ENCODE measurements at places on chromosomes 2 and 18.

- no peak for DNase-seq
Observed at GRCh38 chr2:39094717-39095363, 26.0 kb downstream of the SOS1 start.

- DNase-seq: no peak
Observed at GRCh38 chr2:237863689-237864443, 4.4 kb downstream of the RAMP1 start.

GRCh38 chr2:120898496-120898895, 162.8 kb downstream of the GLI2 start:
- DNase-seq: no peak

GRCh38 chr2:180314086-180314485, 307.0 kb upstream of the CWC22 start:
- no peak for DNase-seq

DNA sequence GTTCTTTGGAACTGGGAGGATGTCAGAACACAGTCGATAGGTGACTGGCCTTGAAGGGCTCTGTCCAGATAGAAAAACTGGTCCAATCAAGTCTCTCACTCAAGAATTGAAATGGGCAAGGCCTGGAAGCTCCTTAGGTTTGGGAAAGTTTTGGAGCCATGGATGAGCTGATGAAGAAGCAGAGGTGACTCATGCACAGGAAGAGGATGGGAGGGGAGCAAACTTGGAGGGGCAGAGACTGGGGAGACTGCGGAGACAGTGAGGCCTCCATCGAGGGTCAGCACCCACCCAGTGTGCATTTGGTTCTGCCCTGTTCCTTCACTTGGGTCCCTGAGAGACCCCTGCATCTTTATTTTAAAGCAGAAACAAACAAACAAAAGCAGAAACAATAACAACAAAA, 41.1 kb downstream of the SOWAHC start:
- DNase-seq: no peak

DNA sequence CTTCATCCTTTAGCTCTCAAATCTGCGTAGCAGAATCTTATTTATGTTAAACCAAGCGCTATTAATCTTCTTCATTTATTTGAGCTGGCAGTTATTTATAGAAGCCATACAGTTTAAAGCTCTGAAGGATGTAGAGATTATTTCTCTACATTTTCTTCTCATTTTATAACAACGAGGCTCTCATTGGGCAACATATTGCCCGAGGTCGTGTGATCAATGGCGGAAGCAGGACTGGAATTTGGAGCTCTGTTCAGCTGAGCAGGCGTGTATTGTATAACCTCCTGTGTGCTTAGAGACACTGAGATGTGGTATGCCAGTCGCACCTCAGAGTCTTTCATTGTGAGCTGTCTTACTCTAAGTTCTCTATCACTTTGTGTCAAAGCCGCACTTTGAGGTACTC, 17.5 kb upstream of the DRC1 start:
- DNase-seq: no peak

GRCh38 chr2:144946263-144946662, 426.3 kb upstream of the ZEB2 start:
- DNase-seq: no peak

DNA sequence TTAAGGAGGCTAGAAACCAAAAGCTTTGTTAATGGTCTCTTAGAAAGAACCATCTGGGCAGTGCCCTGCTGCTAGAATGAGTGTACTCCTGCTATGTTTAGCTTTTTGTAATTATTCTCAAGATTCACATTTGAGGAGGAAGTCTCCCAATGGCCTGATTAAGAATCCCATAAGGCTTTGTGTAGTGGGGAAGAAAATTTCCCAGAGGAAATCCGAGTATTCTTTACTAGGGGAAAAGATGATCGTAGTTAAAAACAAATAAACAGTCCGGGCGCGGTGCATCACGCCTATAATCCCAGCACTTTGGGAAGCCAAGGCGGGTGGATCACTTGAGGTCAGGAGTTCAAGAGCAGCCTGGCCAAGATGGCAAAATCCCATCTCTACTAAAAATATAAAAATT, 117.9 kb downstream of the PTRHD1 start:
- DNase-seq: no peak

DNA sequence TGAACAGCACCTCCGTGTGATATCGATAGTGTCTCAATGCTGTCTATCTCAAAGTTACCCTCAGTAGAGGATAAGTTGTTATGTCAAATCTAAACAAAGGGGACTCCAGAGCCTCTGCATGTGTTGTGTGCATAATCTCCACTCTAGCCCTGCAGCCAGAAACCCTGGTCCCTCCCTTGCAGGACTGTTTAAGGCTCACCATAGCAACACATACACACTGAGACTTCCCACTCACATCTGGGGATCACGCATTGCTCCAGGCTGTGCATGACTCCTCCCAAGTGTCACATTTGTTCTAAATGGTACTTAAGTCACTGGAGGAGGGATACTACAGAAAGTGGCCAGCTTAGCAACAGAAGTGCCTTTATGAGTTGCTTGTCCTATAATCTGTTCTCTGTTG, 258.6 kb upstream of the CRIM1 start:
- DNase-seq: no peak

DNA sequence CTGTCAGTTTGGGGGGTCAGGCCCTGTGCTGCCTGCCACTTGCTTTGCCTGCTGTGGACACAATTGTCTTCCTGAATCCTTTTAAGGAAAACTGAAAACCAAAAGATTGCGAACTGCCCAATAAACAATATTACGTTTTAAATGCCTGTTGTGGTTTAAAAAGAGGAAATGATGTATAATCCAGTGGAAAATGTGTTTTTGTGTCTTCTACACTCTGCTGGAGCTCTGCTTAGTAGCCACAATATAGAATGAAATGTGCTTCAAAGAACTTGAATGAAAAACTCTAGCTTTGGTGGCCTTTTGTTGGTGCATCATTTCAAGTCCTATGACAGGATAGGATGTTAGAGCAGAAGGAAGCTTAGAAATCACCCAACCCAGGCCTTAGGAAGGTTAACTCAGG, 23.2 kb upstream of the CABYR start:
- no peak for DNase-seq

- no peak for DNase-seq
Observed at GRCh38 chr18:79782566-79783308, 15.0 kb upstream of the KCNG2 start.

Data from GM12891 (cell line).